ENCODE measurements at places on chromosomes 11 and 22.

DNA sequence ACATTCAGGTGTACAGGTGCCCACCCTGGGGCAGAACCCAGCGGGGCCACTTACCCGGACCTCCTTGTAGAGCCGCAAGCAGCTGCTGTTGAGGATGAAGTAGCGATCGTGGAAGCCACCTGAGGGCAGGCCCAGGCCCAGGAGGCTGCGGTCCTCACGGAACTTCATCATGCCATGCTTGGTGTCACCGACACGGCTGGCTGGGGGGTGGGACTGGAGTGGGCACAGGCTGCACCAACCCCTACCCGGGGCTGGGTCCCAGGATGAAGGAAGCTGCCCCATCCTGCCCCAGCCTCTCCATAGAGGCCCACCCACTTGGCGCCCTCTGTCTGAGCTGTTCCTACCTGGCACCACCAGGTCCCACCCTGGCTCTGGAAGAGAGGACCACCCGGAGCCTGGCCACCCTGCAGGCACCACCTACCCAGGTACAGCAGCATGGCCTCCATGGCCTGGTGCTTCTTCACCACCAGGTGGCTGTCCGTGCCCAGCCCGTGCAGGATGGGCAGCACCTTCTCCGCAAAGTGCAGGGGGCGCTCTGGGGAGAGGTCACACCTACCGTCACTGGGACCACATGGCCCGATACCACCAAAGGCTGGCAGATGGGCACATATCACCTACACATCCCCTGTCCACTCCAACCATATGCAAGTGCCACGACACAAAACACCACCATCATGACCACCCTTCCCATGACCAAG, 19.2 kb upstream of the PDE2A start:
- DNase-seq: no peak

DNA sequence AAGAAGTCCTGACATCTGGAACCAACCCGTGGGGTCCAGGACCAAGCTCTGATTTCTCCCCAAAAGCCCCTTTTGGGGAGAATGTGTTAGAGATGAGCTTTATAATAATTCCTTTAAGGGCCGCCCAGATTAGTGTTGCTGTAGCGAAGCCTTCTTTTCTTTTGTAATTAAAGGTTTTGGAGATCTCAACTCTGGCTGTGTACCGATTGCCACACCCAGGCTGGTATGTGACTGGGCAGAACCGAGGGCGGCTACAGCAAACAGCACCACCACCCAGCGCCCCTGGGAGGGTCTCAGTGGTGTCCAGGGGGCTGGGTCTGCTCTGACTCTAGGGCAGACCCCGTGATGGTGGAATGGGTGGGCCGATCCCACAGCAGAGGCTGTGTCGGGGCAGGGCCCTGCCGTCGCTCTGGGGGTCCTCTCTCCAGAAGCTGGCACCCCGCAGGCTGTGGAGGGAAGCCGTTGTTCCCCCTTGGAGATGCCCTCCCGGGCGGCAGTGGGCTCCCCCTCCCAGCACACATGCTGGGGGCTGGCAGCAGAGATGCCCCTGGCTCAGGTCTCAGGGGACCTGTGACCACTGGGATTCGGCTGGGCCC, 31.0 kb downstream of the TPCN2 start:
- DNase-seq: no peak

- peak; percentile 76 for DNase-seq
Measured at GRCh38 chr22:42892571-42893316, 35.7 kb upstream of the ARFGAP3 start.

GRCh38 chr11:48384670-48385069, 18.4 kb upstream of the OR4C5 start:
- no peak for DNase-seq

- no peak for DNase-seq
Measured at GRCh38 chr22:17120281-17120680, 879 bp downstream of the TMEM121B start.

- no peak for DNase-seq
Measured at GRCh38 chr11:44450295-44450932, 115.0 kb upstream of the CD82 start.

DNA sequence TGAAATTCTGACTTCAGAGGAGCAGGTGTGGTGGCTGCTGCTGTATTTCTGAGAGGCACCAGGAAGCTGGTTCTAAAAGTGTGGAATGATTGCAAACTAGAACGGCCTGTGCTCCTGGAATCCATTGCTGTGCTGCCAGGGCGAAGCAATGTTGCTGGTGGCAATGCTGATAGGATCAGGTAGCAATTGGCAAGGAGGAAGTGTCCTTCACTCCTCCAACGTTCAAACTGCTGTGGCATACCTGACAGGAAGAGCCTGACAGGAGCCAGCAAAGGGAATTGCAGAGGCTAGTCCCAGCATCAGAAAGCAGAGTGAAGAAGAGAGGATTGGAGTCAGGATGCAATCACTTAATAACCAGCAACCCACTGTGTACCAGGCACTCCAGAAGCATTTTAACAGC, 118.2 kb downstream of the FAR1 start:
- DNase-seq: no peak

- no peak for DNase-seq
Measured at GRCh38 chr11:68215524-68216170, 2.6 kb upstream of the KMT5B start.

GRCh38 chr22:34122042-34122441, 201.8 kb upstream of the LARGE1 start:
- DNase-seq: no peak
